Stimulated activated CD4-positive, alpha-beta T cell treated with anti-CD3 and anti-CD28 coated beads, Interleukin-1b, Interleukin-23, amount 100 ng/mL, for 48 hours (primary cell): ENCODE measurements at places on chromosomes 3 and 15.

DNA sequence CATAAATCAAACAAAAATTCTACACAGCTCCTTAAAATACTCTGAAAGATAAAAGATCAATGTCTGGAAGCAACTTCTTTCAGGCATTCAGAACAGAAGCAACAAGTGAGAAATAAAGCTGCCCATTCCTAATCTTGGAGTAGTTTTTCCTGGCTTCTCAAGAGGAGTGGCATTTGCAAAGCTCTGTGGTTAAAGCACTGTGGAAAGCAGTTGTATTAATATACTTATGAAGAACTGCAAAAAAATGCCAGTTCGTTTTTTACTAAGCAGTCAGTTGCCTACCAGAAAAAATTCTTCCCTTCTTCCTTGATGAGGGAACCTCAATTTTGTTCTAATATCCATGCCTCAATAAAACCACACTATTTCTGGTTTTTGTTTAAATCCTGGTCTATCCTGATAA lies 197.8 kb downstream of the TNIK start:
- DNase-seq = no peak

DNA sequence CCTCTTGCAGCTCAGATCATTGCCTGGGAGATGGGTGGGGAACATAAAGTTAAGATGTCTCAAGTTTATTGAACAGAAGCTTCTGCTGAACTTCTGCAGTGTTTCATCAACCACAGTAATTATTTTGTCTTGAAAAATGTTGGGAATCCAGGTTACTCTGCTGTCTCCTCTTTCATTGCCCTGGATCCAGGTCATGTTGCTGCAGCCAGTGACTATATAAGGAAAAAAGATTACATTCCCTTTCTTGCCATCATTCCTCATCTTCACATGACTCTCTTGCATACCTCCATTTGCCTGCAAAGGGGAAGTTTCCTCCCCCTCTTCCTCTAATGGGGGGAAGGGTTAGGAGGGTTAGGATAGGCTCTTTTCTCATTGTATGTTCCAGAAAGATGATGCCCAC lies 15.1 kb downstream of the GMNC start:
- DNase-seq = no peak

GRCh38 chr3:55770077-55770476 lies 283.0 kb upstream of the WNT5A start:
- DNase-seq = no peak

DNA sequence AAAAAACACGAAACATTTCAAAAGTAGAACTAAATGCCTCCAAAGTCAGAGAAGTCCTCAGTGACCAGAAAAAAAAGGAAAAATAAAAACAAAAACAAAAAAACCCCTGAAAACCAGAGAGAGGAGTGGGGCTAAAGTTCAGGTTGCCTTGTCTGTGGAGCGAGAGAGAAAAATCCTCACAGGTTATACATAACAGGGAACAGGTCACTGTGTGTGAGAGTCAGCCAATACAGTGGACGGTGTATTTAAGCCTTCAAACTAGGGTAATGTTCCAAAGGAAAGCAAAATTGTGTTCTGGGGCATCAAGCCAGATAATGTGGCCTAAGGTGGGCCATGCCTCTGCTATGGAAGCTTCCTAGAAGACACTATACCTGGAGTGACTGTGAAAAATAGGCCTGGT lies 216.1 kb upstream of the SUCLG2 start:
- no peak for DNase-seq

- DNase-seq = no peak
Measured at GRCh38 chr15:67136802-67137201, 71.4 kb downstream of the SMAD3 start.

DNA sequence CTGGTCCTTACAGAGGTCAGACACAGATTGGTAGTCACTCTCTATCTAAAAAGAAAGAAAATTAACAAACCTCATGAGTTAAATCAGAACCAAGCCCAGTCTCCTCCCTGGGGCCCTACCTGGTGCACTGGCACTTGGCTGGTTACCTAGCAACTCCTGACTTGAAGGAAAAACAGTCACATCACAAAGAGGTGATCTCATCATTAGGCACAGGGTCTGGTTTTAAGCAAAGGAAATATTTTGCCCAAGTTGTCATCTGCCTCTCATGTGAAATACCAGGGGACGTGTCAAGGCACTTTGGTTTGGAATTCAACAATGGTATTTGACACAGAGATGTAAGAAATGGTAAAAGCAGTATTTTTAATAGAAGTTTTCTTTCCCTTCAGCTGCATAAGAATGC lies 47.7 kb upstream of the FMN1 start:
- peak; percentile 63 for DNase-seq

DNA sequence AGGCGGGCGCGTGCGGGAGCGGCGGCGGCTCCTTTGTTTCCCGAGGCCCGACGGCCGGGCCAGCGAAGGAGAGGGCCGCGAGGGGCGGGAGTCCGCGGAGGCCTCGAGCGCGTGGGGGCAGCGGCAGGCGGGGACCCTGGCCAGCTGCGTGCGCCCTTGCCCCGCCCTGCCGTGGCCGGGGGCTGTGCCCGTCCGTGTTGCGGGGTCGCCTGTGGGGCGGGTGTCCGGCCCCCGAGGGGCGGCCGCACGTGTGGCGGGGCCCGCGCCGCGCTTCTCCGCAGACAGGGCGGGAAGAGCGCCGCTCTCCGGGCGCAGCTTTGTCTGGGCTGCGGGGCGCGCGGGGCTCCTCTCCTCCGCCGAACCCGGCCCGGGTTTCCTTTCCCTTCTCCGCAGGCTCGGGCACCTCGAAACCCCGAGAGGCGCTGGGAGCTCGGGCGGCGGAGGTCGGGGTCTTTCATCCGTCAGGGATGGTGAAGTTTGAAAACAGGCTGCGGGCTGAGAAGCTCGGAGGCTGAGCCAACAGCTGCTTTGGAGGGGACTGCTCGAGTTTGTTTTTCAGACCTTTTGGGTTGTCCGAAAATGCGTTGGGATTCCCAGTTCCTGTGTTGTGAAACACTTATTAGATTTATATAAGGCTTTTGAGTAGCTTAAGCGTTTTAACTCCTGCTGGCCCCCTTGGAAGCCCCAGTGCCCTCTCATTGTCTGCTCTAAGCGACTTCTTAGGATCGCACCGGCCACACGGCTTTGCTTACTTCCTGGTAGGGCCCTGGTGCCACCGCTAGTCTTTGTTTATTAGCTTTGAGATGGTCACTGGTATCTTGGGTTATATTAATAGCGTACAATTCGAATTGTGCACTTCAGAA lies 817 bp downstream of the USP3 start:
- DNase-seq = peak; percentile 38

DNA sequence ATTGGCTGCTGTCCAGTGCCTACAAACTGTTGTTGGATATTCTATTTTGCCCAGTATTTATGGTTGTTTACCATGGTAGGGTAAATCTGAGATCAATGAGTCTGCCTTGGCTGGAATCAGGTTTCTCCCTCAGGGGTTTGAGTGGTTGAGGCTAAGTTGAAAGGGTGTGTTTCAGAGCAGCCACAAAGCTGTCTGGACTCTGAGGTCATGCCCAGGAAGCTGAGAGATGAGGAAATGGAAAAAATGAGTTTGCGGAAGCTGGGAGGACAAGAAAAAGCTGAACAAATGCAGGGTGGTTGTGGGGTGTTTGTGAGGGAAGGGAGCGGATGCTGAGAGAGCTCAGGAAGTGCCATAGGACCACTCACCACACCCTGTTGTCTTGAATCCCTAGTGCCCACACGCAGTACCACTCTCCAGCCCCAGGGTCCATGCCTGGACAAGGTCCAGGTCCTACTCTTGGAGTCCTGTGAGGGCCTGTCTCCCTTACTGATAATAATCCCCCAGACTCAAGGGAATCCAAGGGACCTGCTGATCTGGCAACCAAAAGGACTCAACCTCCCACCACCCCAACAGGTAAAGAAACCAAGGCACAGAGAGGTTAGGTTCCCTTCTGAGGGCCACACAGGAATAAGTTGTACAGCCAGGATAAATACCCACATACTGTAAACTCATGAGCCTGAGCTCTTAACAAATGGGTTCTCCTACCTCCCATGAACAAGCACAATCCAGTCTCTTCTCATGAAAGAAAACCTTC lies 81.6 kb downstream of the PPCDC start:
- peak; percentile 32 for DNase-seq

- no peak for DNase-seq
Measured at GRCh38 chr3:120481081-120481480, 30.3 kb upstream of the FSTL1 start.

GRCh38 chr15:74537736-74538135 lies 3.3 kb upstream of the ARID3B start:
- DNase-seq = no peak

DNA sequence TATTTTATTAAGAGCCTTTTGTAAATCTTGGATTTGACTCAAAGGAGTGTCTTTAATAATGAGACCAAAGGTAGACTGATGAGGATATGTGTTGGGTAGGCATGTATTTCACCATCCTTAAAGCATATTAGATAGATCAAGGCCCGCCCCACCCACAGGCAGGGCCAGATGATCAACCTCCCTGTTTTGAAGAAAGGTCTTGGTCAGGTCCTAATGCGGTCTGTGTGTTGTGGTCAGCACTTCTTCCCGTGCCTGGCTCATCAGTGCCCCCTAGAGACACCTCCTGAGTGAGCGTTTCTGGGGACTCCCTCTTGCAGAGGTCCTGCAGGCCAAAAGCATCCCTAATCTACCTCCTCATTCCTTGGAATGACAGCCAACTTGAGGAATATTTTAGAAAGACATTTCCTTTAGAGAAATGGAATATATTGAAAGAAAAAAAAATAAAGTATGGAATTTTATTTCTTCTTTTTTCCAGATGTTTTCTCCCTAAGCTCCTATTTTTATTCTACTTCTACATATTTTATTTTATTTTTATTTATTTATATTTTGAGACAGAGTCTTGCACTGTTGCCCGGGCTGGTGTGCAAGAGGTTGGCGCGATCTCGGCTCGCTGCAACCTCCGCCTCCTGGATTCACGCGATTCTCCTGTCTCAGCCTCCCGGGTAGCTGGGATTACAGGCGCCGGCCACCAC lies 6.0 kb downstream of the TM4SF4 start:
- DNase-seq = peak; percentile 26

- no peak for DNase-seq
Measured at GRCh38 chr3:126208606-126209256, 28.3 kb upstream of the ALDH1L1 start.

DNA sequence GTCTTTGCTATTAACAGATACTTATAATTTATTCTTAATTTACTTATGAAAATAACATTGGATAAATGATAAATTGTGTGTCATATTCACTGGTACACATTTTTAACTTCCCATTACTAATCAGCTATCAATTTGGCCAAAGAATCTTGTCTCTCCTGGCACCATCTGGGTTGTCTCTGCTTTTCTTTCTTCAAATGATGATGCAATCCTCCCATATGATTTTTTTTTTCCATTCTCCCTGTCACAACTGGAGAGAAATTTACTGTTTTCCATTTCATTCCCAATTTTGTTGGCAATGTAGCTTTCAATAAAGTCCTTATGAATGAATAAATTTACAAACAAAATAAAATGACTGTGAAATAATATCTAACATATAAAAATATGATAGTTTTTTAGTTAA lies 743.7 kb upstream of the EPHA6 start:
- DNase-seq = no peak

GRCh38 chr3:7280318-7280717 lies 419.4 kb downstream of the GRM7 start:
- DNase-seq = no peak

DNA sequence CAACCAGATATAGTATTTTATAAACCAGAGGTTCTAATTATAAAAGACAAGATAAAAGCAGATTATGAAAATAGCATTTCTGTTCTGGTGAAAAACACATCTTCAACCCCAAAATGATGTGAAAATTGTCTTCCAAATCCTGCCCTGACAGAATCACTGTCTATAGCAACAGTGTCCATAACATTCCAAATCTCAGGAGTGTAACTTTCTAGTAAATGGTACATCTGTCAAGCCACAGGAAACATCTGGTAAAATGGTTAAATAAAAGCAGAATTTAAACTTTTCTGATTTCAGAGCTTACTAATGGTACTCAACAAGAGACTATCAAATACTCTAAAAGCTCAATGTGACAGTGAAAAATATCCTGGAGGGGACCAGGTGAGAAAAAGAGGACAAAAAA lies 60.5 kb downstream of the VGLL4 start:
- no peak for DNase-seq

GRCh38 chr3:63076357-63076756 lies 201.1 kb upstream of the CADPS start:
- DNase-seq = no peak

GRCh38 chr3:48218537-48218936 lies 4.8 kb upstream of the CAMP start:
- no peak for DNase-seq

DNA sequence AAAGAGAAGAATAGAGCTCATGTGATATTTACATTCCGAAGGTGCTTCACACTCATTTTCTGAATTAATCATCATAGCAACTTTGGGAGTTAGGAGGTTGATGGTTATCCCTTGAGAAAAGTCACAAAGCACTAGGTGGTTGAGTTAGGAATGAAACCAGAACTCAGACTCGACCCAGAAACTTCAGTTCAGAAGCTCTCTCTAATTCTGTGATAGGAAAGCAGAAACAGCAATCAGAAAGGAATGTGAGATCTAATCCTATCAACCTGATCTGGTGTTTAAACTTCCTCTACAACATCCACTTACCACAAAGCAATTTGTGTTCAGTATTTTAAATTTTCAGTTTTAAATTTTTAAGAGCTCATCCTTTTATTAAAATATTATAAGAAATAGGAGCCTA lies 211.2 kb downstream of the CNTN3 start:
- no peak for DNase-seq
